Esophagus squamous epithelium (tissue), 5 donors: ENCODE measurements at places on chromosomes 12 and 14.

DNA sequence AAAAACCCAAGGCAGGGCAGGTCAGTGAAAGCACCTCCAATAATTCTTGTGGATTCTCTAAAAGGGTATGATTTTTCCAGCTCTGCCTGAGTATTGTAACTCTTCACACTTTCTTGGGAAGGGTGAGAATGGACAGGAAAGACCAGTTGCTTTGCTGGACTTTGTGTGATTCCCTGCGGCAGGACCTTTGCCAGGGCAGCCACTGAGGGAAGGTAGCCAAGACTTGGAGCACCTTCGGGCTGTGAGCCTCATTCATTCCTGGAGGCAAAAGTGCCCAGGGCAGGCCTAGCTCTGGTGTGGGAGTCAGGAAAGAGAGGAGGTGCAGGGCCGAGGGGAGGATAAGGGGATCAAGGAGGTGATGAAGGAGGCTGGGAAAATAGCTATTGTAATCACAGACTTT is 80.2 kb downstream of the VCPKMT start:
- no peak for DNase-seq

GRCh38 chr12:93108985-93109384 is 179.9 kb upstream of the EEA1 start:
- DNase-seq: no peak

- DNase-seq: no peak
Measured at GRCh38 chr12:14307004-14307403, 58.5 kb upstream of the ATF7IP start.

GRCh38 chr12:11777962-11778361 is 128.5 kb downstream of the ETV6 start:
- no peak for DNase-seq

DNA sequence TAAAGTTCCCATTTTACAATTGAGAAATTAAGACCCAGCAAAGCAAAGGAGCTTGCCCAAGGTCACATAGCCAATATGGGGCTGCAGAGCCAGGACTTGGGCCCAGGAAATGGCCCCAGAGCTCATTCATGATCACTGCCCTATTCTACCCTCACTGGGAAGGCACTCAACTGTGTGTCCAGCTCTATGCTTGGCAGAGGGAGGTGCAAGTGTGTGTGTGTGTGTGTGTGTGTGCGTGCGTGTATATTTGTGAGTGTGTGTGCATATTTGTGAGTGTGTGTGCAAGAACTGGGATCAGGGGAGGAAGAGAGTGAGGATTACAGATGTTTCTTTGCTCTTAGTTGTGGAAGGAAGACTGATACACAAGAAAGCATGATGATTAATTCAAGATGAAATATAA is 151.2 kb upstream of the CRY1 start:
- no peak for DNase-seq

GRCh38 chr12:2919249-2919648 is 28.6 kb downstream of the TULP3 start:
- DNase-seq: no peak

- DNase-seq: no peak
Measured at GRCh38 chr12:60176891-60177290, 581.1 kb downstream of the SLC16A7 start.

DNA sequence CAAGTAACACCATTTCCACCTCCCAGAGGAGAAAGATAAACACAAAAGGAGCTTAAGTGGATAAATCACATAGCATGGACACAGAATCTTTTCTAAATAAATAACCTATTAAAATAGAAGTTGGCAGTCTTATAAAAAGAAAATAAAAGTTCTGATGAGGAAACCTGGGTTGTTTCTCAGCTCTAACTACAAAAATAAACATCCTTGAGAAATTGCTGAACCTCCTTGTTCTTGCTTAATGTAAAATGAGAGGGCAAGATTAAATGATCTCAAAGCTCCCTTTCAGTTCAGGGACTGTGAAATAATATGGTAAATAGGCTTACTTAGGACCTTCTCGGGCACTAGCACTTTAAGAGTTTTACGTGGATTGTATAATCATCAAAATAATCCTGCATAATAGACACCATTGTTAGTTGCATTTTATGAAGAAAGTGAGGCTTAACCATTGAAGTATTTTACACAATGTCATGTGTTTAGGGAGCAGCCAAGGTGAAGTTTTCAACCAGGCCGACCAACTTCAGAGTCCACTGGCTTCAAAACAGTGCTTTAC is 214.0 kb upstream of the NOVA1 start:
- no peak for DNase-seq

- DNase-seq: no peak
Measured at GRCh38 chr14:24132061-24132685, 1.7 kb downstream of the FITM1 start.

DNA sequence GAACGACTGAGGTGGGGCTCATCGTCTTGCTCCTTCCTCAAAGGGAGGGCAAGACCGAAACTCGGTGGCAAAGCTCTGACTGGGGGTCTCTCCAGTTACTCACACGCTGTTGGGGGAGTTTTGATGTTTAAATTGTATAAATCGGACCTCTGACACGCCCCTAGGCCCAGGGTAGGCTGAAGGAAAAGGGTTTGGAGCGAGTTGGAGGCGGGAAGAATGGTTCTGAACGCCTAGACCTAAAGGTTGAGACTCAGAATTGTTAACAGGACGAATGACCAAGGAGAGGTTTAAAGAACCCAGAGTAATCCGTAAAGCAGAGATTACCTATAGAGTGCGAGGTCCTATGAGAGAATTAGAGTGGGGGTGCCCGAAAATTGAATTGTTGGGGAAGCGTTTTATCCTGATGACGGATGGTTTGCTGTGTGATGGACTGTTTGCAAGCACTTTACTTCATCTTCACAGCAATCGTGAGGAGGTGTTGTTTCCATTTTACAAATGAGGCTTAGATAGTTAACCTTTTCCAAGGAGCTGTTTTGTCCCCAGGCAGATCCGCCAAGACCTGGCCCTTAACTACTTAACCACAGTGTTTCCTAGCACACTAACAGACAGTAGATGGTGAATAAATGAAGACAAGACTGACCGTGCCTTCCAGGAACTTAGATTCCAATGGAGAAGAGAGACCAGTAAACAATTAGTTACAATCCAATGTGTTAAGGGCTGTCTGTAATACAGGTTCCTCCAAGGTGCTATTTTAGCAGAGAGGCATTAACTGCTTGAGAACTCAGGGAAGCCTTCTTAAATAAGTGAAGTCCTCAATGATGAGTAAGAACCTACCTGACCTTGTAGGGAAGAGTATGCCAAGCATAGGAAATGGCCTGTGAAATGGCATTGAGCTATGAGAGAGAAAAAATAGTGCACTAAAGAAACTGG is 929 bp upstream of the UBE2N start:
- no peak for DNase-seq

- DNase-seq: no peak
Measured at GRCh38 chr12:118302053-118302452, 70.7 kb downstream of the TAOK3 start.

GRCh38 chr12:119225454-119225853 is 46.7 kb downstream of the HSPB8 start:
- DNase-seq: no peak

DNA sequence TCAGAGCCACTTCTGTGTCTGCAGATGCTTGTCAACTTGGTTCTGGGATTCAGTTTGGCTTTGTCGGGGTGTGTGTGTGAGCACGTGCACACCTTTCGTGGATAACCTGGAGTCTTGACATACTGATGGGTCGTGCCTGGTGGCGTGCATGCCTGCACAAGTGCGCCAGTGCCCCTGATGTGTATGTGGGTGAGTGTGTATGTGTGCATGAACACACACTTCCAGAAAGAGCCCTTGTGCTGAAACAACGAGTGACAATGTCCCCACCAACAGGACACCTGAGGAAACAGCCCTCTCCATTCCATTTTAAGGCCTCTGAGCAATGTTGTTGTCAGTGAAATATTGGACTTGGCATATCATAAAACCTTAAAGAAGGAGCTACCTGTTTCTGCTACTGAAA is 53.9 kb downstream of the SMUG1 start:
- DNase-seq: no peak

DNA sequence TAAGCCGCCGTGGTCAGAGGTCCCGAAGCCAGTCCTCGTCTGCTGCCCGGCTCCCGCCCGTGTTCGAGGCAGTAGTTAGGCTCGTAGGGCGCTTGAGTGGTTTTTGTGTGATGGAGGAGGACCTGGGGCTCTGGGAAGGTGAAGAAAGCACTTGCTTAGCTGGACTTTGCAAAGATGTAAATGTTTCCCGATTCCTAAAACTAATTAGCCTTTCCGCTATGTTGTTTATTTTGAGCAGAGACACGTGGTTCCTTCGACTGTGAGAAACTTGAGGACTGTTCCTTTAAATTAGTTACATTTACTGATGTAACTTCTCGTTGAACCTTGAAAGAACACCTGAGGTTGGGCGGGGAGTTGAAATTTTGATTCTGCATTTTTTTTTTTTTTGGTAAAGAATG is 33.9 kb downstream of the MIA2 start:
- DNase-seq: no peak

- no peak for DNase-seq
Measured at GRCh38 chr12:68305278-68305677, 26.9 kb downstream of the MDM1 start.

GRCh38 chr12:84599539-84599938 is 313.1 kb downstream of the SLC6A15 start:
- no peak for DNase-seq

DNA sequence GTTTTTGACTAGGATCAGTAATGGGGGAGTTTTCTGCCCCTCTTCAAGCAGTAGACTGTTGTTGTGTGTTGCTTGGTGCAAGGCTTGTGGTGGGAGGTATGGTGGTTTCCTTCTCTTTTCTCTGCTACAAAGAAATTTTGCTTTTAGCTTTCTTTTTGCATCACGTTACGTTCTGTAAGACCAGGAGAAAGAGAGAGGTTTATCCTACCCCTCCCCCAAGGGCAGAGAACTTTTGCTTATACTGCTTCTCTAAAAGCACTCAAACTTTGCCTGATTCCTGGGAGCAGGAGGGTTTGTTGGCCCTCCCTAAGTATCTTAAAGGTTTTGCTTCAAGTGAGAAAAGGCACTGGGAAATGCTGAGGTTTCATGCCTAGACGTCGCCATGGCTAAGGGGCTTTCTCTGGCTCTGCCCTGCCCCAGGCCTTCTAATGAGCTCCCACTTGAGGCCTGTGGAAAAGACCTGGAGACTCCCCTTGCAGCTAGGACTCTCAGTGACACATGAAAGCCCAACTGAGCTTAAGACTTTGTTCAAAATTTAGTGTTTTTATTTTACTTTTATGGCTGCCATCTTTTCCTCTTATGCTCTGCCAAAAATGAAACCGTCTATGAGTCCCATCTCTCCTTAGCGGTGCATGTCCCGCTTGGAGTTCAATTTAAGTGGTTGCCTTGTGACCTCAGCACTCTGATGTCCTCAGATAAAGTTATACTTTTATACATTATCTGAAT is 49.2 kb downstream of the EIF2S3B start:
- no peak for DNase-seq

GRCh38 chr12:14621826-14622225 is 54.1 kb upstream of the PLBD1 start:
- no peak for DNase-seq

GRCh38 chr12:52247622-52248540 is 14.8 kb downstream of the KRT7 start:
- no peak for DNase-seq

DNA sequence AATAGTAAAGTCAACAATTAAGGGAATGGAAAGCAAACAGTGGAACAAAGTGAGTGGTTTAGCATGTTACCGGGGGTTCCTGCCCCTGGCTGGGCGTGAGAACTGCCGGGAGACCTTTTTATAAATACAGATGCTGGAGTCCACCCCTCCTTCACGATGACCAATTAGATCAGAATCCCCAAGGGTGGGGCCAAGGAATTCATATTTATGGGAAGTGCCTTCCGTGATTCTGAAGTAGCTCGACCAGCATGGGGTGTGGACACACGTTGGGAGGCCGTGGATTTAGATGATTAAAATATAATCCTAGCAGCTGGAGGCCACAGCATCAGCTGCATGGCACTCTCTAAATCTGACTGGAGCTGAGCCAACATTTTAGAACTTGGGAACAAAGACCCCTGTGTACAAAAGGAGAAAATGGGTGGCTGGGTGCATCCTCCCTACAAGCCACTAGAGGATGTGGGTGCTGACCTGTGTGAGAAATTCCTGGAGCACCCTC is 87.9 kb downstream of the SRRM4 start:
- DNase-seq: no peak

GRCh38 chr12:56081393-56082347 is 1.7 kb downstream of the ERBB3 start:
- no peak for DNase-seq

GRCh38 chr14:34075042-34075744 is 124.3 kb upstream of the EGLN3 start:
- DNase-seq: no peak

- DNase-seq: no peak
Measured at GRCh38 chr14:45610318-45610717, 357.3 kb upstream of the MIS18BP1 start.

DNA sequence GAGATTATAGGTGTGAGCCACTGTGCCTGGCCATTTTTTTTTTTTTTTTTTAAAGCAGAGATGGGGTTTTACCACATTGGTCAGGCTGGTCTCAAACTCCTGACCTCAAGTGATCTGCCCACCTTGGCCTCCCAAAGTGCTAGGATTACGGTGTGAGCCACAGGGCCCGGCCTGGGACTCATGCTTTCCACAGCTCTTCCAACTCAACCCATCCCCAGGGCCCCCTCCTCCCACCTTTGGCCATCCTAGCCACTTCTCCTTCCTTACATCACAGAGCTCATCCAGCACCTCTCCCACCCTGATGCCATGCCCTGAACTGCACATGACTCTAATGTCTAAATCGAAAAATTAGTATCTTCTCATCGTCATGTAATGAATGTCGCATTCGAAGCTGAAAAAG is 12.6 kb upstream of the TDRD9 start:
- no peak for DNase-seq

- DNase-seq: no peak
Measured at GRCh38 chr12:56601503-56601902, 28.6 kb downstream of the BAZ2A start.

DNA sequence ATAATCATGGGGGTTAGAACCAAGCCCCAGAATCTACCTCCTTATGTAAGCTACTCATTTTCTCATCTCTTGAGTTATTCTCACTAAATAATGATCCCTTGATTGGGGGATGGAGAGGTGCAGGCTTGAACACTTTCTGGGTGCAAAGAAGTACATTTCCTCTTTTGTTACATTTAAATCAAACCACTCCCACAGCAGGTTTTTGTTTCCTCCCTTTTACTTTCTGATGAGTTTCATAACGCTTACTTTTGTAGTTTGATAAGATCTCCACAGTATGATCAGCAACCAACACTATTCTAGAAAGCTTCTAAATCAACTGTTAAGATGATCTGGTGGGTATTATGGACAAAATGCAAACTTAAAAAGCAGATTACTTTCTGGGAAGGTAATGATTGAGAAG is 20.5 kb downstream of the VCPKMT start:
- DNase-seq: no peak

GRCh38 chr12:119181202-119181601 is 2.5 kb downstream of the HSPB8 start:
- no peak for DNase-seq

GRCh38 chr12:120048263-120048662 is 59.2 kb downstream of the BICDL1 start:
- no peak for DNase-seq

- DNase-seq: no peak
Measured at GRCh38 chr14:93729993-93730392, 58.3 kb downstream of the PRIMA1 start.

- DNase-seq: no peak
Measured at GRCh38 chr12:131133015-131133905, 179.6 kb downstream of the ADGRD1 start.

GRCh38 chr14:95323917-95324316 is 4.2 kb upstream of the CLMN start:
- no peak for DNase-seq
